ENCODE measurements at places on chromosomes 1 and 21. TPM values are rescaled to one million over a fixed set of nuclear protein-coding genes. Genes with fewer than 3 reads are reported as not detected.

Gene OPRD1
- not detected for total RNA-seq

Gene LCA5L
- 0.39 TPM for total RNA-seq

Gene APOBEC4
- total RNA-seq: not detected

Gene CLCA2
- total RNA-seq: 0.36 TPM

Gene UCHL5
- total RNA-seq: 29.7 TPM

Gene BRINP2
- total RNA-seq: not detected

Gene FOXO6
- total RNA-seq: 1.4 TPM

Gene RGL1
- 51.6 TPM for total RNA-seq

Gene RFX5
- total RNA-seq: 38.0 TPM

Gene CENPF
- total RNA-seq: 0.97 TPM

Gene TRIM17
- 2.5 TPM for total RNA-seq
